ENCODE measurements at places on chromosomes 12 and 14.

DNA sequence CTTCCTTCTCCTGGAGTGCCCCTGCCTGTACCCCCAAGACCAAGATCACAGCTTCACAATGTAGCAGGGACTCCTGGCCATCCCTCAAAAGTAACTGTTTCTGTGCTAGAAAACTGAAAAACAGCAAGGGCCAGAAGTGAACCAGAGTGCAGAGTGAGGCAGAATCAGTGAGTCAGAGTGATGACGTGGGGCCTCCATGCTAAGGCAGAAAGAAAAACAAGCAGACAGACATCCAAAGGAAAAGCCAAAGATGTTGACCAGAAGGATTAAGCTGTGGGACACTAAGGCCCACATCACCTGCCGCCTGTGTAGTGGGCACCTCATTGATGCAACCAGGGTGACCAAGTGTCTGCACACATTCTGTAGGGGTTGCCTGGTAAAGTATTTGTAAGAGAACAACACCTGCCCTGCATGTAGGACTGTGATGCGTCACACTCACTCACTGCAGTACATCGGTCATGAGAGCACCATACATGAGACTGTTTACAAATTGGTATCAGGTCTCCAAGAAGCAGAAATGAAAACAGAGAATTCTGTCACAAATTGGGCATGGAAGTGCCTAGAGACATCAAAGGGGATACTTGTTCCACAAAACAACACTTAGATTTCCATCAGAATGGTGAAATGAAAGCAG is 51.2 kb downstream of the ARMH4 start:
- DNase-seq = no peak

DNA sequence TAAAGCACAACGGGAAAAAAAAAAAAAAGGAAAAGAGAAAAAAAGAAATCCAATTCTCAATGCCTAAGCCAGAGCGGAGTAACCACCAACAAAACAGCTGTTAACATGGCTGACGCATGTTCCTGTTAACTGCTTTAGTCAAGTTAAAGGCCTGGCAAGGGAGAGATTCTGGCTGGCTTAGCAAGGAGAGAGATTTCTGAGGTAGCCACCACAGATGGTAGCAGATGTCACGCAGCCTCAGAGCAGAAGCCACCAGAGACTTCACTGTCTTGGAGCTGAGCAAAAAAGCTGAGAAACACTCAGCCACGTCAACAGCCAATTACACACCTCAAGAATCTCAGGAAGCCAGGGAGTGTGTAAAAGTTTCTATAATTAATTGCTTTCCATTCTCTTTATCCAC is 87.1 kb downstream of the TMCC3 start:
- DNase-seq = no peak

DNA sequence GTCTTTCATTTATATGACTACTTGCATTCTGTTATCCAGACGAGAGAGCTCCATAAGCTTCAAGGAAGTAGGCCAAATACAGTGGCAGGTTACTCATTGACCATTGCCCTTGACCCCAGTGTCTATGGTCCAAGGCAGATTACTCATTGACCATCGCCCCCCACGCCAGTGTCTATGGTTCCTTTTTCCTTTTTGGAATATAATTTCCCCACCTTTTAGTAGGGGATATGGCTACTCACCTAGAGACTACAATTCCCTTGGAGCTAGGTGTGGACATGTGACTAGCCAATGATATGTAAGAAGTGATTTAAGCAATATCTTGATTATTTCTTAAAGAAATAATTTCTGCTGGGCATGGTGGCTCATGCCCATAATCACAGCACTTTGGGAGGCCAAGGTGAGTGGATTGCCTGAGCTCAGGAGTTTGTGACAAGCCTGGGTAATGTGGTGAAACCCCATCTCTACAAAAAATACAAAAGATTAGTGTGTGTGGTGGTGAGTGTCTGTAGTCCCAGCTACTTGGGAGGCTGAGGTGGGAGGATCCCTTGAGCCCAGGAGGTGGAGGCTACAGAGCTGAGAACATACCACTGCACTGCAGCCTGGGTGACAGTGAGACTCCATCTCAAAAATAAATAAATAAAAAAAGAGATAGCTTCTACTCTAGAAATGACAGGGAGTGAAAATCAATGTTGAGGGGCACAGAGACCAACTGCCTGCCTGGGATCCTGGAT is 32.6 kb downstream of the SIX4 start:
- no peak for DNase-seq

DNA sequence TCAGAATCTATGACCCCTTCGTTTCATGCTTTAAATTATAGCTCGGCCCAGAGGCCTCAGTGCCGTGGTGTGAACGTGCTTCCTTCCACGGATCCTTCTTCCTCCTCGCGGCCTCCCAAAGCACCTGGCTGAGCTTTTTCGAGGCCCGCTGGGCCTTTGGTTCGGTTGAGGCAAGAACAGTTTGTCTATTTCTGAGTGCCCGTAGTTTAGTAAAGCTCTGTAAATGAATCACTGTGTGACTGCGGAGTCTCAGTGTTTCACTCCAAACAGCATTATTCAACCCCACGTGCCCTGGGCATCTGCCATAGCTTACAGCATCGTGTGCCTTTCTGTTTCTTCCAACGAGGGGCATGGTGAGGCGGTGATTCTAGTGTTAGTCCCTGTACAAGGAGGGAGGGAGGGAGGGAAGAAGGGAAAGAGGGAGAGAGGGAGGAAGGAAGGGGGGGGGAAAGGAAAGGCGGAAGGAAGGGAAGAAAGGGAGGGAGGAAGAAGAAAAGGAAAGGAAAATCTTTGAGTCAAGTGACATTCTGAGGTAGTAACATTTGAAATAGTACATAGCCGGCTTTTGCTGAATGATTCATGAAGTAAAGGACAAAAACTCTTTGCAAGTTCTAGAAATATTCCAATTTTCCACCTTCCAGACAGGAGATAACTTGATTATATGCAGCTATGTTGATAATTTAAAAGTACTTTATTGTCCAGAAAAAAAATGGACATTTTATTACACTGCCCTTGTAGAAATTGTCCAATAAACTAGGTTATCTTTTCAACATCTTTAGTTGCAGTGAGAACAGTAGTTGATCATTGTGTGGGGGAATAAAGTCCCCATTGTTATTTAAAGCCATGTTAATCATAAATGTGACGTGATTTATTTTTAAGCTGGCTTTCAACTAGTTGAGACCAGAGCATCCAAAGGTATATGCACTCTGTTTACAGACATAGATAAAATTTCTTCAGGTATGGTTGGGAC is 1.2 kb upstream of the TRIM9 start:
- no peak for DNase-seq

DNA sequence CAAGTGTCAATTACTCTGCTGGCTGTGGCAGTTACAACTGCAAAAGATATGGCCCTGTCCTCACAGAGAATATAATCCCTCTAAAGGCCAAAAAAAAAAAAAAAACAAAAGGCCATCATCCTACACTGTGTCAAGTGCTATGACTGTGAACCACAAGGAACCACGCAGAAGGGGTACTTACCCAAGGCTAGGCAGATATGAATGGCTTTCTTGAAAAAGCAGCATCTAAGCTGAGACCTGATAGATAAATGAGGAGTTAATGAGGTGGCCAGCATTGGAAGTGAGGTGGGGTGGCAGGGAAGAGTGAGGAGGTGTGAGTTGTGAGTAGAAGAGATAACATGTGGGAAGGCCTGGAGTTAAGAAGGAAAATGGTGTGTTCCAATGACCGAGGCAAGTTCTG is 16.4 kb upstream of the IL22 start:
- no peak for DNase-seq

DNA sequence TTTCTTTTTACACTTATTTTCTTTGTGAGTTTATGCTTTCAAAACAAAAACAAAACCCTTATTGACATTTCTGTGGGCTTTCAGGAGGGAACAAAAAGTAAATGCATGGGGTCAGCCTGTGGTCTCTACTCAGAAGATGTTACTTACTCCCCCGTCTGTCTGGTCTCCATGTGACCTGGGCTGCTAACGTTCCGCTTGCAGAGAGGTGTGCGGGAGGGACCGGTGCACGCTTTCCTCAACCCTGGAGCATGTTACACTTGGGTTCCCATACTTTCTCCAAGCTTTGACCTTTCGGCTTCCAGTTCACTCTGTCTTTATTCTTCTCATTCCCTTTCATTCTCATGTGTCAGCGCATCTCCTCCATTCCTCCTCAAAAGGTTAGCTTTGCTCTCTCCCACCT is 36.5 kb downstream of the ZC3H14 start:
- no peak for DNase-seq

DNA sequence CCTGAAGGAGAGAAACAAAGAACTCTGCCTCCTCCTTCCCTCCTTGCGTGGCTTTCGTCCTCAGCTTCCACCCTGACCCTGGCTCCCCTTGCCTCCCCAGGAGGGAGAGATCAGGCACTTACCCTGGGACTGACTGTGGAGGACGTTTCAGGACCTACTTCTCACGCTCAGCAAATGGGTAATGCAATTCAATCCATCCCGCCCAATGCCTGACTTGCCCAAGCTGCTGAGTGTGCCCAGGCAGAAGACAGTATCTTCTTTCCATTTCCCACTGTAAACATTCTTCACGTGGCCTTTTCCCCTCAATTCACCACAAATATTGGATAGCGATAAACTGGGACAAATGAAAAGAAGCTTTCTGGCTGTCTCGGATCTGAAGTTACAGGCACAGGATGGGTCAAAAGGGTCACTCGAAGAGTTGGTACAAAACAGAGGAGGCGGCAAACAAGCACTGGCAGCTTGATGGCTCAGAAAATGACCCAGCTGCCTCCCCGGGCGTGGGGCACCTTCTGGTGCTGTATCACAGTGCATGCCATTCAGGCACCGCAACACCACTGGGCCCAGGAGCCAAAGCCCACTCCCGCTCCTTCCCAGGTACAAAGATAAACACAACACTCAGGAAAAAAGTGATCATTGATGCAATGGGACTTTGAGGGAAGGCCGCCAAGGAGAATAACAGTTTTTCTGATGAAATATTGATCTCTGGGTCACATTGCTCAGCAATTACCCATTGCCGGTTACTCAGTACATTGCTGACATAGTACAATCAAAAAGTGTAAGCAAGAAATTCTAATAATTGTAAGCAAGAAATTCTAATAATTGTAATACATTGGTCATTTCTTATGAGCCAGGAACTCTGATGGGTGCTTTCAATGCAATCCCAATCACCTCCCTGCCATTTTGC is 65.8 kb downstream of the TRIM9 start:
- no peak for DNase-seq

GRCh38 chr14:97539884-97540283 is 742.7 kb downstream of the VRK1 start:
- no peak for DNase-seq

DNA sequence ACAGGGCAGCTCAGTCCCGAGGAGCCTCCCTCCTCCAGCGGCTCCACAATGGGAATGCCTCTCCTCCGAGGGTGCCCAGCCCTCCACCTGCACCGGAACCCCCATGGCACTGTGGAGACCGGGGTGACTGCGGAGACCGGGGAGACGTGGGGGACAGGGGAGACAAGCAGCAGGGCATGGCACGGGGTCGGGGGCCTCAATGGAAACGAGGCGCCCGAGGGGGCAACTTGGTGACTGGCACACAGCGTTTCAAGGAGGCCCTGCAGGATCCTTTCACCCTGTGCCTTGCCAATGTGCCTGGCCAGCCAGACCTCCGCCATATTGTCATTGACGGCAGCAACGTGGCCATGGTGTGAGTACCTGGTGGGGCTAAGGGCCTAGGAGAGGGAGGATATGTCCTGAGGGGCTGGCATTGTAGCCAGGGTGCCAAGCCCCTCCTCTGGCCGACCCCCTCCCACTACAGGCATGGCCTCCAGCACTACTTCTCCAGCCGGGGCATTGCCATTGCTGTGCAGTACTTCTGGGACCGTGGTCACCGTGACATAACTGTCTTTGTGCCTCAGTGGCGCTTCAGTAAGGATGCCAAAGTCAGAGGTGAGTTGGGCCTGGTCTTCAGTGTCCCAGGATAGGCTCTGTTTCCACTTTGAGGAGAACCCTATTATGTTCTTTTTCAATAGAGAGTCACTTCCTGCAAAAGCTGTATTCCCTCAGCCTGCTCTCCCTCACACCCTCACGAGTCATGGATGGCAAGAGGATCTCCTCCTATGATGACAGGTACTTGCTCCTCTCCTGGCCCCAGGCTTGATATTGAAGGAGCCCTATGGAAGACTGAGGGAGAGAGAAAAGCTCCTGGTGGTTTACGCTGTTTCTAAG is 2.7 kb downstream of the KHNYN start:
- DNase-seq = no peak

DNA sequence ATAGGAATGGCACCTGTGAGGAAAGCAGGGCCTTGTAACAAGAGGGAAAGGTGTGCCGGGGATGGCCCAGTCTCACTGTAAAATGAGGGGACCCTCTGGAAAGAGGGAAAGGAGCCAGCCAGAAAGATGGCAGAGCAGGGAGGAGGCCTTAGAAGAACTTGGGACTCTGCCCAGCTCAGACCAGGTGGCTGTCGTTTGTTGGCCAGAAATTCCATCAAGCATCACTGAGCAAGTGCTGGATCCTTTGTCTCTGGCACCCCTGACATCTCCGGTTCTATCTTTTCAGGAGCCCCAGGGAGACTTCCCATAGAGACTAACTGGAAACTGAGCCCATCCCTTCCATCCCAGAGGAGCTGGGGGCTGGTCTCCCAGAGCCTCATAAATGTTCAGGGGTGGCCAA is 43.3 kb downstream of the DEGS2 start:
- DNase-seq = no peak

GRCh38 chr12:26100666-26101349 is 24.0 kb downstream of the BHLHE41 start:
- DNase-seq = no peak

DNA sequence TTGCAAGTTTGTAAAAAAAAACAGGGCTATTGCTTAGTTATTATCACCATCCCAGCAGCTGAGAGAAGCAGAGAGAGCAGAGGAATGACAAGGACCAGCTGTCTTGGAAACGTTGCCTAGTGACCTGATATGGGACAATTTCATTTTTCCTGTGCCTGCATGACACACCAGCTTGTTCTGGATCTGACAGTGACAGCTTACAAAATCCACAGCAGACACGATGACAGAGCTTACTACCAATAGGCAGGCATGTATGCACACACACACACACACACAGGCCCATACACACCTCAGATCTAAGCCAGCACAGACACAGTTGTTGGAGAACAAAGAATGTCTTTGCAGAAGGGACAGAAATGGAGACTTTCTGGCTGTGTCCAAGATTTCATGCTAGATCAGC is 25.4 kb downstream of the HSPB8 start:
- DNase-seq = no peak

DNA sequence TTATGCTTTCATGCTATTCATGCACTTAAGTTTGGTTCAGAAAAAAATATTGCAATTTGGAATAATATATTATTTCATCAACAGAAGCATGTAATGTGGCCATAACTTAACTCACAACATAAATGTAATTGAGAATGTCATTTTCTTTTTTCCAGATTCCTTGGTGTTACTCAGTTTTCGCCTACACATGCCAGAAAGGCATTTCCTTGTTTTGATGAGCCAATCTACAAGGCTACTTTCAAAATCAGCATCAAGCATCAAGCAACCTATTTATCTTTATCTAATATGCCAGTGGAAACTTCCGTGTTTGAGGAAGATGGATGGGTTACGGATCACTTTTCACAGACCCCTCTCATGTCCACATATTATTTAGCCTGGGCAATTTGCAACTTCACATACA is 14.4 kb downstream of the TRHDE start:
- DNase-seq = no peak

All from MM.1S (cell line).